A549 treated with GW870086 at 1 μM for 4 hours (cell line): ENCODE measurements at places on chromosomes 13 and 19. TPM values are rescaled to one million over a fixed set of nuclear protein-coding genes. Genes with fewer than 3 reads are reported as not detected.

CYP4F22 gene
- total RNA-seq, result 0.08 to 0.18 TPM (median 0.10 TPM) in 4 of 5 replicates, not detected in the other

PPM1N gene
- 6.9 to 9.6 TPM (median 8.7 TPM) in 5 replicates for total RNA-seq

PTH2 gene
- 0.46 TPM in 1 of 5 replicates, not detected in the others for total RNA-seq

STOML3 gene
- total RNA-seq, result not detected in 5 replicates

PGLYRP1 gene
- not detected in 5 replicates for total RNA-seq

ADGRE3 gene
- not detected in 5 replicates for total RNA-seq
